ENCODE measurements at places on chromosomes 3 and 15. TPM values are rescaled to one million over a fixed set of nuclear protein-coding genes. Genes with fewer than 3 reads are reported as not detected.

RYR3 gene
- total RNA-seq, result 0.05 TPM

RPSA gene
- total RNA-seq, result 2,621 TPM

PRR20G gene
- 0.14 TPM for total RNA-seq

CLDN16 gene
- 0.06 TPM for total RNA-seq

KLHDC8B gene
- 4.5 TPM for total RNA-seq

ADIPOQ gene
- total RNA-seq, result not detected

LRRC34 gene
- total RNA-seq, result not detected

EOGT gene
- total RNA-seq, result 12.8 TPM

GCSAM gene
- not detected for total RNA-seq

LINS1 gene
- total RNA-seq, result 12.7 TPM

ARL14 gene
- total RNA-seq, result 1.1 TPM

PLSCR5 gene
- total RNA-seq, result not detected

SERPINI1 gene
- total RNA-seq, result 3.0 TPM

CISH gene
- total RNA-seq, result 0.78 TPM

ANKRD34C gene
- total RNA-seq, result not detected

RASGRP1 gene
- 0.38 TPM for total RNA-seq

ALPK3 gene
- total RNA-seq, result 0.03 TPM

ECE2 gene
- total RNA-seq, result not detected

SCN5A gene
- total RNA-seq, result 0.70 TPM

XYLB gene
- total RNA-seq, result 4.3 TPM

CFAP20DC gene
- 2.3 TPM for total RNA-seq

GTF2E1 gene
- 13.7 TPM for total RNA-seq

RPLP1 gene
- total RNA-seq, result 3,292 TPM

ANKUB1 gene
- not detected for total RNA-seq

ATP13A5 gene
- total RNA-seq, result not detected

DUOX1 gene
- not detected for total RNA-seq

RASL12 gene
- total RNA-seq, result 0.09 TPM

UNC13C gene
- total RNA-seq, result not detected

TMEM40 gene
- total RNA-seq, result 0.29 TPM

CSPG4 gene
- 0.10 TPM for total RNA-seq

ATP2B2 gene
- 0.21 TPM for total RNA-seq

IL17RD gene
- 0.47 TPM for total RNA-seq

SEMA3B gene
- 9.3 TPM for total RNA-seq

TMEM212 gene
- total RNA-seq, result not detected

CDCP1 gene
- 13.6 TPM for total RNA-seq

CLSTN2 gene
- 0.03 TPM for total RNA-seq

SPATA12 gene
- 0.44 TPM for total RNA-seq

TRIM59 gene
- 8.9 TPM for total RNA-seq

LOXL1 gene
- total RNA-seq, result 0.28 TPM
